Activated T-helper 17 cell treated with anti-CD3 and anti-CD28 coated beads, Interleukin-2, amount 50 U/mL, for 72 hours (primary cell): ENCODE measurements at places on chromosomes 3 and 15. TPM values are rescaled to one million over a fixed set of nuclear protein-coding genes. Genes with fewer than 3 reads are reported as not detected.

DNA sequence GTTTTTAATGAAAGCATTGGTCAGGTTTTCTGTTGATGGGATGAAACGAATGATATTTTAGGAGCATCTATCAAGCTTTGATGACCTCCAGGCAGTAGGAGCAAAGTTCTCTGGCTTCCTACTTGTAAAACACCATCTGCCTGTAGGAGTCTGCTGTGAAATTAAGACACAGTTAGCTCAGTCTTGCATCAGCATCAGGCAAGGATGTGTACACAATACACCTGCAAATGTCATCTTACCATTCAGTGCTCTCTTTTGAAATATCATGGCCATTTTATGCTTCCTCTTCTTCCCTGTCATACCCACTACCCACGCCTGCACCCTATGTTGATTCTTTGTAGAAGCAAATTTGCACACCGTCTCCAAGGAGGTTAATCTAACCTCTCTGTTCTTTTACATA is 38.2 kb downstream of the B3GALNT1 start:
- ATAC-seq = no peak

DNA sequence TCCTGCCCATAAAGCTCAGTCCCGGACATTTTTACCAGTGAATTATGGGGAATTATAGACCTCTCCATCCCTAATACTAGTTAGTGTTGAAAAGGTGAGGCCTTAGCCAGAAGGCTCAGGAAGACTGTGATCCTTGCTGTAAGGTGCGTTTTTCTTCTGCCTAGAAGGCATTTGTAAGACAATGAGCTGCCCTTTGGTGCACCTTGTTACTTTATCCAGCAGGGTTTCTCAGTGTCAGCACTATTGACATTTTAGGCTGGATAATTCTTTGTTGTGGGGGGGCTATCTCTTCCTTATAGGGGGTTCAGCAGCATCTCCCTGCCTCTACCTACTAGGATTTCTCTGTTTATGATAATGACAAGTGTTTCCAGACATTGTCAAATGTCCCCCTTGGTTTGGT is 108.1 kb upstream of the ABHD17C start:
- no peak for ATAC-seq

DNA sequence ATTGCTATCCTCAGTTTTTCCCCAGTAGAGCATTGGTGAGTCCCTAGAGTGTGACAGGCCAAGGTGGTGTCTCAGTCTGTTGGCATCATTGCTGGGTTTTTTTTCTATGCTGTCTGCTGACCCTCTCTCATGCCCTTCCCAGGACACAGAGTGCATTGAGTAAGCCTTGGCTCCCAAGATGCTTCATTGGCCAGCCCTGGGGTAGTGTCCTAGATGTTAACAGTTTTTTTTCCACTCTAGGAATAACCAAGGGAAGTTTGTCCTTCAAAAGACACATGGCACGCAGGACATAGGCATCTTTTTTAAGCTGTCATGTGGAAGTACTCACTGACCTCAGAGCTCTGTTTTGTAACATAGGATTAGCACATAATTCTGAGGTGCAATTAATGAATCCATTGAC is 19.5 kb downstream of the ADAMTSL3 start:
- ATAC-seq = no peak

DNA sequence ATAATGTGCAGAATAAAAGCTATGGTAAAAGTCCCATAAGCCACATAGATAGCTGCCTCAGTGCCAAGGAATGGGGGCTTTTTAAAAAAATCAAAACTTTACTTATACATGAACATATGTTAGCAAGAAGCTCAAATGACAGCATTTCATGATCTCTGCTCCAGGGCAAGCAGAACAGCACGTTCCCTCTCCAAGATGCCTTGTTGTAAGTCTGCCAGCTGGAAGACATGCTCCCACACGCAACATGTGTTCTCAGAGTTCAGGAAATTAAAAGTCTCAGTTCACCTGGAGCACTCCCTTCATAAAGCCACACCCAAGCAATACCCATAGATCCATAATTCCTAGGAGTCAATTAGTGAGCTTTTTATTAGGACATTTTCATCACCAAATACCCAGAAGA is 52.2 kb downstream of the ABI3BP start:
- ATAC-seq = no peak

The WDR93 gene
- total RNA-seq = not detected

The TMOD2 gene
- total RNA-seq = 3.8 TPM
